Muscle of leg (tissue), 16 donors: ENCODE measurements at places on chromosomes 6 and 20. TPM values are rescaled to one million over a fixed set of nuclear protein-coding genes. Genes with fewer than 3 reads are reported as not detected.

Gene B3GALT4
- total RNA-seq, result 2.2 TPM

Gene SLC17A5
- 21.9 TPM for total RNA-seq

Gene FBXO30
- 8.7 TPM for total RNA-seq

Gene MATN4
- total RNA-seq, result 0.58 TPM

Gene HLA-DRB1
- 16.8 TPM for total RNA-seq

Gene CYP39A1
- total RNA-seq, result 2.9 TPM

Gene EPPIN
- not detected for total RNA-seq

Gene OPRL1
- 0.93 TPM for total RNA-seq

Gene RPP40
- total RNA-seq, result 14.9 TPM

Gene THBD
- 5.1 TPM for total RNA-seq
